ENCODE measurements at places on chromosomes 2 and 18.

DNA sequence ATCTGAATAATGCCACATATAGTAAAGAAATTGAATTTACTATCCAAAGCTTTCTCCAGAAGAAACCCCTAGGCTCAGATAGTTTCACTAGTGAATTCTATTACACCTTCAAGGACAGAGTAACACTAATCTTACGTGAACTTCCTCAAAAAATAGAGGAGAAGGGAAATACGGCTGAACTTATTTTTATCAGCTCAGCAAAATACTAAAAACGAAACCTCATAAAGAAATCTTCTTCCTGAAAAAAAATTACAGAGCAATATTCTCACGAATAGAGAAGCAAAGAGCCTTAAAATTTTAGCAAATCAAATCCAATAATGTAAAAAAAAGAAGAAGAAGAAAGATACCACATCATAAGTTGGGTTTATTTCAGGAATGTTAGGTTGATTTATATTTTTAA is 14.7 kb downstream of the CAPN13 start:
- no peak for DNase-seq

- DNase-seq: no peak
Measured at GRCh38 chr2:73218298-73218697, 4.3 kb downstream of the SMYD5 start.

DNA sequence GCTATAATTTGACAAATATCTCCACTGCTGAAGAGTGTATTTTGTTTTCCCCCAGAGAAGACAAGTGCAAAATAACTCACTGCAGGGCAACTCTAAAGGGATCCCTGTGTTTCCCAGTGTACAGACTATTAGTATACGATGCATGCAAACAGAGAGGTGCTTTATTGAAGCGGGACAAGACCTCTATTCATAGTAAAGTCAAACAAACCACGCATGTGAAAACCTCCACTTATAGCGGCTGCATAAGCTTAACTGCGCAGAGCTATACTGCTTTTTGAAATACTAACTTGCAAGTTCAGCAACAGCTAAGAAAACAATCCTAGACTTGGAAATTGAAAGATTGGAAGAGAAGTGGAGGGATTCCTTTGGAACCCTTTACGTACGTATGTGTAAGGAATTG is 15.6 kb downstream of the RNF144A start:
- peak; percentile 12 for DNase-seq

GRCh38 chr2:54578648-54579045 is 122.5 kb downstream of the SPTBN1 start:
- no peak for DNase-seq

GRCh38 chr2:217766356-217766755 is 236.4 kb downstream of the TNS1 start:
- DNase-seq: no peak

DNA sequence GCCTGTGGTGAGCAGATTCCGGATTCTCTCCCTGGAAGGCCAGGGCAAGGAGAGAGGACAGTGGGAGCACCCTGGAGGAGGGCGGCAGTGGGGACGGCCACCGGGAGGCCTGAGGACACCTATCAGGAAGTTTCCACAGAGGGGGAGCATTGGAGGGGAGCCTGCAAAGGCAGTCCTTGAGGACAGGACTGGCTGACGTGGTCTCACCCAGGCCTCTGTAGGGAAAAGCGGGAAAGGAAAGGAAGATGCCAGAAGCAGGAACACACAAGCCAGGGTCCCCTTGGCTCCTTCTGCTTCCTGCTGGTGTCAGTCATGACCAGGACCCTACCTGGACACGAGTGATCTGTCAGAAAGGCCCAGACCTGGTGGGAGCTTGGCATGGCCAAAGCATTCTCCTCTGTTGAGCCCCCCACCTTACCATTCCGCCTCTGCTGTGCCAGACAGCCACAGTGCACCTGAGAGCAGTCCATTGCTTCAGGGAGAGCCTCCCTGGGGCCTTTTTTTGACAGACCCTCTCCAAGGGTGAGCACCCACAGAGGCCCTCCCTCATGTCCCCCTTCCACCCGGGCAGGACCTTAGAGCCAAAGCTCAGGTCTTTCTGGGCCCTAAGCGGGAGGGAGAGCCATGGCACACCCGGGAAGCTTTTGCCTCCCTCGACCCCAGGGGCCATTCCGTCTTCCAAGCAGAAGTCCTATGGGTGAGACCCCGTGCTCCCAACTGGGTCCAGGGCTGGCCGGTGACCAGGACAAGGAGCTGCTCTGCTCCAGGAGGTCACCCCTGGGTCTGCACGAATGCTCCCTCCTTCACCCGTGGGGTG is 333.1 kb downstream of the DYSF start:
- peak; percentile 15 for DNase-seq

GRCh38 chr2:170013802-170014551 is 164.0 kb upstream of the MYO3B start:
- DNase-seq: no peak

- peak; percentile 69 for DNase-seq
Measured at GRCh38 chr2:70089220-70089982, 2.1 kb downstream of the PCBP1 start.

GRCh38 chr2:212145121-212145520 is 393.5 kb downstream of the ERBB4 start:
- no peak for DNase-seq

DNA sequence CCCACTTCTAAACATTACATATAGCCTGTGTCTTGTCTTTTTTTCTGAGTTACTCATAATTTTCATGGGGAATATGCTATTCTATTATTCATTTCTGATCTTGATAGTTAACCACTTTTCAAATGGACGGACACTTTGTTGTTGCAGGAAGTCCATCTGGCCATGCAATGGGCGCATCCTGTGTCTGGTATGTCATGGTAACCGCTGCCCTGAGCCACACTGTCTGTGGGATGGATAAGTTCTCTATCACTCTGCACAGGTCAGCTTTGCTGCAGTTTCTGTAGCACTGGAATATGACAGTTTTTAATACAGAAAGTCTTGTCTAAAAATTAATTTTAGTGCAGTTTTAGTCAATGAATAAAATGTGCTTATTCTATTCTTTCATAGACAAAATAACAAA is 3.3 kb downstream of the G6PC2 start:
- no peak for DNase-seq

DNA sequence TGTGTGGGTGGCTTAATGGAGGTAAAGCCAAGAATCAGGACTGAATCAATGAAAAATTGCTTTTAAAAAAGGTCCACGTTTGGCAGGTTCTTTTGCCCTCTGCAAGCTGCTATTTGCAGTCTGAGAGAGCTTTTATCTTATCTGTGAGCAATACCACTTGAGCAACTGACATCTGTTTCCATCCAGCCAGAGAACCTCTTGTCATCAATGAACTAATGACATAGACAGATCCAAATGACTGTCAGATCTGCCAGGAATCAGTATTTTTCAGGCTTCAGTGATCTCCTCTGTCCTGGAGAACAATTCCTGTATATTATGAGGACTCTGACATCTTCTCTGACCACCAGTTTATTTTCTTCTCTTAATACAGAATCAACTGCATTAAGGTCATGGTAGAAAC is 608.1 kb downstream of the LRP1B start:
- DNase-seq: no peak

- no peak for DNase-seq
Measured at GRCh38 chr2:205372141-205372540, 310.2 kb upstream of the NRP2 start.

- no peak for DNase-seq
Measured at GRCh38 chr2:192043216-192043870, 151.4 kb downstream of the TMEFF2 start.

- no peak for DNase-seq
Measured at GRCh38 chr2:58871469-58872142, 630.5 kb upstream of the FANCL start.

DNA sequence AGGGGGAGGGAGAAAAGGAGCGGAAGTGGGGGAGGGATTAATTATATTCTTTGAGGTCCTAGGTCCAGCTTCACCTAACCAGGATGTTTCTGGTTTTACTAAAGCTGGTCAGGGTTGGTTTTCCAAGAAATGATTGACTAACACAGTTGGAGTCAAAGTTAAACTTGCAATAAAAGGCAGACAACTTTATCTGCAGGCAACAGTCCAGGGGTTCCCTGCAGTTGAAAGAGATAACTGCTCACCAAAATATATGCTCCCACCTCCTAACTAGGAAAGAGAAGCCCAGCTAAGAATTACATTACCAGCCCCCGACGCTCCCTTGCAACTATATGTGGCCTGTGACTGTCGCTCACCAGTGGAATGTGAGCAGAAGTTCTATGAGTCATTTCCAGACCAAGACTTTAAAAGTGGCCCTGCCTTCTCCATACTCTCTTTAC is 140.0 kb upstream of the PKDCC start:
- DNase-seq: no peak

DNA sequence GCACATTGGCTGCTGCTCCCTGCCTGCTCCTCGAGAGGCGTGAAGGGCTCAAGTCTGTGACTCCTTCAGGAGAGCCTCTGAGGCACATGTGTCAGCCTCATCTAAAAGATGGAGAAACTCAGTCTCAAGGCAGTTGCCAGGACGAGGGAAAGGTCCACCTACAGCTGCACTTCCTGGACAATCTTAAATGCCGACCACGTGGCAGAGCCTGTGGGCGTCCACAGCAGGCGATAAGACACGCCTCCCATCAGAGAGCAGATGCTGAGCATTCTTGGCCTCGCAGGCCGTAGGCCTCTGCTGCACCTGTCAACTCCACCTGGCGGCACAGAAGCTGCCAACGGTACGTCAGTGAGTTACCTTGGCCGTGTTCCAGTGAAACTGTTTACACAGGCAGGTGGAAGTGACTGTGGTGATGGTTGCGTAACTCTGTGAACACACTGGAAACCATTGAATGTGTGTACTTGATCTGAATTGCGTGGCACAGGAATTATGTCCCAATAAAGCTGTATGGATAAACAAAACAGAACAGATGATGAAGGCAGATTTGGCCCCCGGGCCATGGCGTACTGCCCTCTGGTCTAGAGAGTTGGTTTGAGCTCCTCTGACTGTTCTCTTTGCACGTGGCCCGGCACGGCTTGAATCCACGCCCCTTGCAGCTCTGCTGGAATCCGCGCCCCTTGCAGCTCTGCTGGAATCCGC is 114.5 kb downstream of the RNF144A start:
- DNase-seq: peak; percentile 66

DNA sequence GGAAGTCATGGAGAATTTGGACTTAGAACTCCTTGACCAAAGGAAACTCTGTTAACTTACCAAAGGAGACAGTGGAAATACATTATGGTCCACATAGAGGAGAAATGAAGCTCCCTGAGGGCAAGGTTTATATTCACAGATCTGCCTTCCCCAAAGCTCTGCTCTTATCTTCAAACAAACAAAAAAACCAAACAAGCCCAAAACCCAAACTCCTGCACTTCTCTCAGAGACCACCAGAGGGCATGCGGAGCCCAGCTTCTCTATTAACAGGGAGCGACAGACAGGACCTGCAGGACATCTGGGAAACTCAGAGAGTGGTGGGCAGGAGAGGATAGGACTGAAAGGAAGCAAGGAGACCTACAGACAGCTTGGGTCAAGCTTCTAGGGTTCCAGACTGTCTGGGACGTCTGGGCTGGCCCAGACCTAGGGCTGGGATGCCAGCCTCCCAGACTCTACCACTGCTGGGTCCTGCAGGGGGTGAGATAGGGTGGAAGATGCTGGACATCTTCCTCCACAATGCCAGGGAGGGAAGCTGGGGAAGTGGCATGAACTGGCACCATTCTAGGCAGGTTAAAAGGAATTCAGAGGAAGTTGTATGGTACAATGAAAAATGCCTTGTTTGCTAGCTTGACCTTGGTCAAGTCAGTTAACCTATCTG is 4.0 kb upstream of the WNT10A start:
- DNase-seq: peak; percentile 77

GRCh38 chr2:221255862-221256261 is 316.2 kb downstream of the EPHA4 start:
- no peak for DNase-seq

DNA sequence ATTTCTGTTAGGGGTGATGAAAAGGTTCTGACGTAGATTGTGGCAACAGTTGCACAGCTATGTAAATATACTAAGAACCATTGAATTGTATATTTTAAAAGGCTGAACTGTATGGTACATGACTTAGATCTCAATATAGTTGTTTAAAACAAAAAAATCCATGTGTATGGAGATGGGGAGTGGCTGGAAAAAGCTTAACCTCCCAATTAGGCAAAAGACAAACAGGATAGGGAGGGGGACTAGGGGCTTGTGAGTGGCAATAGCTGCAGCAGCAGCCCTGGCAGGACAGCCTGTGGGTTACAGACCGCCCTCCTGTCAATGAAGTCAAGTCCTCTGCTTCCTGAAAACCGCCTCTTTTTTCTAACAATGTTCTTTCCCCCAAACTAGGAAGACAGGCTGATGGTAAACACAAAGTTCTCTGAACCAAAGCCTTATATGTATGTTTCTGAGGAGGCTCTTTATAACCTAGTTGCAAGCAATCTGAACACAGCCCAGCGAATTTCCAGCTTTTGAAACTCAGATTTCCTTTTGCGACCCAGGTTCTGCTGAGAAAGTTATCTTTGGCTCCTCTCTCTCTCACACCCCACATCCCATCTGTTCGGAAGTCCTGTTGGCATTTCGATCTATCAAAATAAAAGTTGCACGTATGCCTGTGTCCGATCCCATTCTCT is 10.3 kb downstream of the ATP8B1 start:
- no peak for DNase-seq

DNA sequence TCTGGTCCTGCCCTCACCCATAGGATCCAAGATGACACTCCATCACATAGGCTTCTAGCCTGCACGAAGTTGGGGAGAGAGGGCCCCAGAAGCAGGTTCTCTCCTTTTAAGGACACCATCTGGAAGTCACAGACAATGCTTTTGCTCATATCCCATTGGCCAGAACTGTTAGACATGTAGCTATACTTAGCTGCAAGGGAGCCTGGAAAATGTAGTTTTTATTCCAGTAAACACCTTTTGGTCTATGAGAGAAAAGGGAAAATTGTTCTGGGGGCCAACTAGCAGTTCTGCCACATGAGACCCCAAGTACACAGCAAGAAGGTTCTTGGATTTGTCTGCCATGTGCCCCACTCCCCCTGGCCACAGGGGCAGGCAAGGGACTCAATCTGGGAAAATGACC is 206.1 kb downstream of the ZFP36L2 start:
- DNase-seq: no peak

- DNase-seq: no peak
Measured at GRCh38 chr18:75257605-75258004, 47.0 kb downstream of the TSHZ1 start.

- DNase-seq: no peak
Measured at GRCh38 chr18:11114653-11115052, 34.7 kb downstream of the PIEZO2 start.

DNA sequence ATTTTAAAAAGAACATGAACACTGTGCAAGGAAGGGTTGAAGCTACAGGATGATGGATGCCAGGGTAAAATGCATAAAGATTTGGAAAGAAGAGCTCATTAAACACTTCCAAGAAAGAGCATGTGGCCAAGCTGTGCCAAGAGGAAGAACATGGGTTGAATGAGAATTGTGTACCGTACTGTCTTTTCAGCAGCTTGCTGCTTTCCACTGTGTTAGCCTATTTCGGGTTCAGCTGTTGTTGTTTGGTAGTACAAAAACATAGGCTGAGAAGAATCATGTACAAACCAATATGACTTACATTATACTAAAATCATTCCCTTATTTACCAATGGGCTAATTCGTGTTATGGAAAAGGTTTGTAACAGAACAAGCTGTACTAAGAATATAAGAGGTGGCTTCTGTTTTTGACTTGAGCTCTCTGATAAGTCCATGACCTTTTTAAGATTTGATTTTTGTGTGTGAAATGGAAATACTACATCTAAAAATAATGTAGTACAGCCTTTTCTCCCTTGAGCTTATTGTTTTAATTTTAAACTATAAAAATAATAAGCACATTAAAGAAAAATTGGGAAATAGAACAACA is 188.3 kb upstream of the STON1 start:
- no peak for DNase-seq
